Ovary (tissue), 10 donors: ENCODE measurements at places on chromosomes 3 and 15.

GRCh38 chr3:31039145-31039544, 144.7 kb upstream of the GADL1 start:
- DNase-seq = no peak

- DNase-seq = peak; percentile 72
Observed at GRCh38 chr3:42190701-42191442, 75.1 kb downstream of the CCK start.

DNA sequence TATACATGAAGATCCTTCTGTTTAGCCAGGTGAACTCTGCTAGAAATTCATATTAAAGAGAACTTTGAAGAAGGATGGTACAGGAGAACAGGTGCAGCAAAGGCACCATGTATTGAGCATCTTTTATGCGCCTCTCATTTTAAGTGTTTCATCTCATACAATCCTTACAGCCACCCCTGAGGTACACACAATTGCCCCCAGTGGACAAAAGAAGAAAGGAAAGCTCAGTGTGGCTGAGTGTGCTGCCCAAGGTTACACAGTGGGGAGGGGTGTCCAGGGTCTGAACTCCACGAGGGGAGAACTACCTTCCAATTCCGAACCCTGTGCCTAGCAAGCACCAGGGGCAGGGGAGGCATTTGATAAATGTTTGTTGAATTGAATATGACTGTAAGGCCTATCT, 98.6 kb downstream of the MECOM start:
- DNase-seq = no peak

DNA sequence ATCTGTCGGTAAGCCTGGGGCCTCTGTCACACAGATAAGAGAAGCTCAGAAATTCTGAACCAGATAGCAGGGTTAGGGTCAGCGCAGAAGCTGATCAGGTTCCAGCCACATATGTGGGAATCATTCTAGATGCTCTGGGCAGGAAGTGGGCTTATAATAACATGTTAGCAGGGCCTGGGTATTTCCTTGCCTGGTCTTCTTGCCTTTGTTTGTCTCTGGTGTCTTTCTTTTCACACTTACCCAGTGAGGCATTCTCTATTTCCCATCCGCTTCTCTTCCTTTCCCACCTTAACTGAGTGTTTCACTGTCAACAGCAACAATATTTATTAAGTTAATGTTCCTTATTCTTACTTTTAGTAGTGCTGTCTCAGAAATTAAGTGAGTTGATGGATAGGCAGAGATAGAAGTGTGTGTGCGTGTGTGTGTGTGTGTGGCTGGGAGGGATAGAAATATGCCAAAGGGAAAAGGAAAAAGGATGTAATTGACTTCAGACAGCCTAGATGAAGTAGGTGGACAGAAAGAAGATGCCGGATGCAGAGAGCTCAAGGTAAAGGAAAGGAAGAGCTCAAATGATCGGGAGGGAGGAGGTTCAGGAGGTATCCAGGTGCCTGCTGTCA, 2.0 kb downstream of the PLA1A start:
- no peak for DNase-seq

DNA sequence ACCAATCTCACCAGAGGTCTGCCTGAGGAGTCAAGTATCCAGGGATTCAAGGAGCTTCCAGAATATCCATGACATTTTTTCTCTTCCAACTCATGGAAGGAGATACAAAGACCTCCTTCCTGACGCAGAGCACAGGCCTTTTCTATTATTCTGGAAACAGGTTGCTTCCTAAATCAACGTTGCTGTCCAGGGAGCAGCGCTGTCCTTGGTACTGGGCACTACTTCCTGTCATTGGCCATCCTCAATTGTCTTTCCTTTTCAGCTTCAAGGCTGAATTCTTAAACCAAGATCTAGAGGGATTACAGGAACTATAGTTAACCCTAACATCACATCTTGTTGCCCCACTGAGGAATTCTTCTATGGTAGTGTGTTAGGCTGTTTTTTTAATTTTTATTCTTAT, 50.4 kb upstream of the TBC1D21 start:
- DNase-seq = no peak

GRCh38 chr3:104101736-104102135, 1265.0 kb upstream of the ALCAM start:
- no peak for DNase-seq

DNA sequence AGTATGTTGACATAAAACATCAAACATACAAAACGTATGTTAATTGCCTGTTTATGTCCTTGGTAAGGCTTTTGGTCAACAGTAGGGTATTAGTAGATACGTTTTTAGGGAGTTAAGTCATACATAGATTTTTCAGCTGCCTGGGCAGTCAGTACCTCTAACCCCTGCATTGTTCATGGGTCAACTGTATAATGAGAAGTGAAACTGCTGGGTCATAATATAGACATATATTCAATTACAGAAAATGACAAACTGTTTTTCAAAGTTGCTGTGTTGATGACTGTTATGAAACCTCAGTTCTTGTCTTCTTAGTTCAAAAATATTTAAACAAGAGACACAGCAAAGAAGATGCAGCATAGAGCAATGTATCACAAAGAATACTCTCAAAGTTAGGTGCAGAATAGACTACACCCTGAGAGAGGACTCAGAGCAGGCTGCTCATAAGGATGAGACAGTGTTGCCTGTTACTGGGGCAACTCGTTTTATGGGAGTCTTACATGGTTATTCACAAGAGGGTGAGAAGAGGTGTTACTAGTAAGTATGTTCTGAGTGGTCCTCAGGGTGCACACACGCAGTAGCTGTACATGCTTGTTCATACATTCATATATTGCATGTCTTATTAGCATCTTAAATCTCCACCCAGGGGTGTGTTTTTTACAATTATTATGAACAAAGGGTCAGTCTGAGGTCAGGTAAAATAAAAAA, 53.1 kb upstream of the ADAMTS17 start:
- DNase-seq = no peak

DNA sequence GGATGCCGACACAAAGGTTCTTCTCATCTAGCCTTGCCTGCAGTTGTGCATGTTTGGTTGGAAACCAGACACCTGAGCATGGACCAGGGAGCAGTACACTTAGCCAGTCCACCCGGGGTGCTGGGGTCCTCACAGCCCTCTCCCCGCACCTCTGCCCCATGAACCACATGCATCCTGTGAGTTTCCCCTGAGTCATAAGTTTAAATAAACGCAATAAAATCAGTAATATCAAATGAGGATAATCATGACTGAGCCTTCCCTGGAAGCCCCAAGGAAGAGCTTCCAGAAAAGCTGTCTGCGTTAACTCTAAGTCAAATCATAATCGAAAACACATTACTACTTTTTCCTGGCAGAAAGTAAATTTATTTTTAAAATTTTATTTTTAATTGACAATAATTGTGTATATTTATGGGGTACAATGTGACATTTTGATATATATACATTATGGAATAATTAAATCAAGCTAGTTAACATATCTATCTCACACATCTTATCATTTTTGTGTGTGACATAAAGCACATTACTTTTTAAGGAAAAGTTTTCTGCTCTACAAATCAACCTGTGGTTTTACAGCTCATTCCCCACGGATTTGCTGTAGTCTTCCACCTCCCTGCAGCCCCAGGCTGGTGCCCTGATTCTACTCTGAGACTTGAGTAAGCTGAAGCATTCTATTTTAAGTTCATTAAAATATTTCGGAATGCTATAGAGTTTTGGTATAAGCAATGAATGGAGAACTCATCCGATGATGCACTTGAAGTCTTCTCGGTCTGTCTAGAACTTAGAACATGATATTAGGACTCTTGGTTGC, 166.0 kb upstream of the EIF1B start:
- no peak for DNase-seq

DNA sequence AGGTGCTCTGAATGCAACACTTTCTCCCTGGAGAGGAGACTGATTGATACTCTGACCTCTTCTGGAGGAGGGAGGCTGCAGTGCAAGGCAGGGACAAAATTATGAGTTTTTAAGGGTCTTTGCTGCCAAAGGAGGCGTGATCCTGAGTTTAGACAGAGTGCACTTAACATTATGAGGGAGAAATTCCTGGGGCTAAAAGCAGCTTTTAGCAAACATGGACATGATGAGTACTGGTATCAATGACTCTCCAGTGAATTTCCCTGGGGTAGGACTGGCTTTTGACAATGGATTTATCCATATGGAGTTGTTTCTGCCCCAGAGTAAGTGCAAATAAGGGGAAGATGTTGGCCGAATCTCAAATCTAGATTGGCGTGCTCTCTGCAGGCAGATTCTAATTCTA, 133.1 kb downstream of the THSD4 start:
- DNase-seq = no peak

- no peak for DNase-seq
Observed at GRCh38 chr3:177182352-177182751, 14.9 kb downstream of the TBL1XR1 start.

DNA sequence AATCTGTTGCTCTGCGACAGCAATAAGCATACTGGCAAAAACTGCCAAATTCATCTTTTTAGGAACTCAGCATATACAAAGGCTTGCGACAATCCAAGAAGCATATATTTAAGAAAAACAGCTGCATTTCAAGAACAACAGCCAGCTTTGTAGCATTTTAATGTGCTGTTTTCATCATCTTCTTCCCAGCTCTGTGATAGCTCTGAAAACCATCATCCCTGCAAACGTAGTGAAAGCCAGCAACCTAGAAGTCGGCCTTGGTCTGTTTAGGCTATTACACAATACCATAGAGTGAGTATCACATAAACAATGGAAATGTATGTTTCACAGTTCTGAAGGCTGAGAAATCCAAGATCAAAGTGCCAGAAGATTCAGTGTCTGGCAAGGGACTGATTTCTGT, 187.5 kb downstream of the NAALADL2 start:
- no peak for DNase-seq

DNA sequence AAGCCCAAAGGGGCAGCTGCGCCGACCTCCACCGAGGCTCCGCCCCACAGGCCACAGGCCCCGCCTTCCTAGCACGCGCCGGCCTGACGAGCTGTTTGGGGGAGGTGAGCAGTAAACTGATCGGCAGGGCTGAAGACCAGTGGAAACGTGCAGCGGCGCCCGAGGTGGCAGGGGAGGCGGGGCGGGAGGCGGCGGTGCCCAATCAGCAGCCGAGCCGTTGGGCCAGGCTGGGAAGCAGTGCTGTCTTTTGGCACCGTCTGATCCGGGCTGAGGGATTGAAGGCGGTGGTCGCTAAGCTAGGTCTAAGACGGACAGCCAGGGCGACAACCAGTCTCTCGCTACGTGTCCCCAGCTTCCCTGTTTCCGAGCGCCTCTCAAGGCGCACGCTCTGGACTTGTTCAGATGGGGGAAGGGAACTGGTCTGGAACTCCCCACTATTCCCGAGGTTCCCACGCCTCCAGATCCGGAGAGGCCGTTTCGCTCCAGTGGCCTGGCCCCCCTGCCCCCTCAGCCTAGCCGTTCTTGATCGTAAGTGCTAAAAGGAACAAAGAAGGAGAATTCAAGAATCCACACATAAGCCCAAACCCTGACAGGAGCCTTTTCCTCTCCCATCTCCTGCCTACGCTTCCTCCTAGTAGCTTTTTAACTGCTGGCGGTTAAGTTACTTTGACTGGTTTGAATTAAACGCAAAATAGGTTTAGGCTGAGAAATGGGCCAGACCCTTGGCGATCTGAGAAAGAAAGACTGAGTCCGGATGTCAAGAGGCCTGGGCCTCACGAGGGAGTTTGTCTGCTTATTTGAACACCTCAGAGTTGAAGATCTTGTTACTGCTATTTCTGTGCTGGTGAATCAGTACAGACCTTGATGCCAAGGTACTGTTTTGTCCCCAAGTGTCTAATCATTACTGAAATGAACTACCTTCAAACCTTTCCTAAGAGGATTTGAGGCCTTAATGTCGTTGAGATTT, at the start of gene FMN1:
TSS of gene FMN1 (minus strand) at position 11 of the 967 bp plus-strand sequence. CDS start 39,800 bp downstream, outside the sequence.
- DNase-seq = peak; percentile 51

GRCh38 chr3:143751643-143752178, 96.6 kb downstream of the SLC9A9 start:
- no peak for DNase-seq

- no peak for DNase-seq
Observed at GRCh38 chr3:71208211-71209095, 375.1 kb downstream of the FOXP1 start.

GRCh38 chr3:149989307-149989706, 18.6 kb upstream of the PFN2 start:
- no peak for DNase-seq

DNA sequence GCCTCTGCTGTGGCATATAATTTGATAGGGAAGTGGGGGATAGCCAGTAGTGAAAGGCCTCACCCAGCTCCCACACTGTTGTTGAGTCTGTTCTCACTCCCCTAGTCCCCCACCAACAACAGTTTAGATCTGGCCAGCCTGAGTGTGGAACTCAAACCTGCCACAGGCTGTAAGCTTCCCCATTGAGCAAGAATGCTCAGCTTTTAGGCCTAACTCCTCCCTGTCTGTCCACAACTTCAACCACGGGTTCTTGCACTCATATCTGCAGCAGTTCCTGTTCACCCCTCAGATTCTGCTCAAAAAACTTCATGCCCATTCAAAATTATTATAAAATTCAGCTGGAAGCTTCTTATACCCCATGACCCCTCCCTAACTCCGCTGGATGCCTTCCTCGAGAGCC, 975.1 kb downstream of the NSUN3 start:
- DNase-seq = no peak

- no peak for DNase-seq
Observed at GRCh38 chr3:156888176-156888575, 62.0 kb downstream of the LEKR1 start.

DNA sequence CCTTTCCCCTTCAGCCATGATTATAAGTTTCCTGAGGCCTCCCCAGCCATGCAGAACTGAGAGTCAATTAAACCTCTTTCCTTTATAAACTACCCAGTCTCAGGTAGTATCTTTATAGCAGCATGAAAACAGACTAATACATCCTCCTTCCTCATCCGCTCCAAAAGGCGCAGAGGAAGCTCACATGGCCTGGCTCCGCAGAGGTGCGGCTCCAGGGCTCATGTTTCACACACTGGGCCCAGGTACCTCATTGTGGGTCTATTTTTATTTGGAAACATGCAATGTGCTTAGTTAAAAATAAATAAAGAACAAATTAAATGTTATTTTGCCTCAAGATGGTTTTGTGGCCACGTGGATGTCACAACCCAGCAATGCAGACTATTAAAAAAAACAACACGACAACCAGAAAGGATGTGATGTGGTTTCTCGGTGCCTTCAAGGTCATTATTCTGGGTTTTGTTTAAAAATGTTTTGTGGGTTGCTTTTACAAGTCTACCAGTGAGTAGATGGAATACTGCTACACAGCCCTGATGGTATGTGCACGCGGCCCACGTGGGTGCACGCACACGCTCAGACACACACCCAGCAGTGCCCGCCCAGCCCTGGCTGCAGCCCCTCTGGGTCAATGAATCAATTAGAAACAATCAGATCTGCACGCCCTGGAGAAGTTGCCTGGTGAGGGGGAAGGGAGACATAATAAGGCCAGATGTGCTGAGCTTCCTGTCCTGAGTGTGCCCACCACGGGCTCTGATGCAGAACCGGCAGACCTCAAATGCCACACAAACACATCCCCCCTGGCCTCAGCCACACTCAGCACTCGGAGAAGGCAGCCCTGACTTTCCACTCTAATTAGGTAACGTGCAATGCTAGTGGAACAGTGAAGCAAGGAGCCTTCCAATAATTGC, 140.1 kb downstream of the ADAMTS17 start:
- DNase-seq = no peak
